ENCODE measurements at places on chromosomes 11 and 22.

- no peak for DNase-seq
Measured at GRCh38 chr11:59429924-59430516, 3.8 kb upstream of the OR5A2 start.

GRCh38 chr11:123249354-123249753, 54.3 kb upstream of the CLMP start:
- no peak for DNase-seq

DNA sequence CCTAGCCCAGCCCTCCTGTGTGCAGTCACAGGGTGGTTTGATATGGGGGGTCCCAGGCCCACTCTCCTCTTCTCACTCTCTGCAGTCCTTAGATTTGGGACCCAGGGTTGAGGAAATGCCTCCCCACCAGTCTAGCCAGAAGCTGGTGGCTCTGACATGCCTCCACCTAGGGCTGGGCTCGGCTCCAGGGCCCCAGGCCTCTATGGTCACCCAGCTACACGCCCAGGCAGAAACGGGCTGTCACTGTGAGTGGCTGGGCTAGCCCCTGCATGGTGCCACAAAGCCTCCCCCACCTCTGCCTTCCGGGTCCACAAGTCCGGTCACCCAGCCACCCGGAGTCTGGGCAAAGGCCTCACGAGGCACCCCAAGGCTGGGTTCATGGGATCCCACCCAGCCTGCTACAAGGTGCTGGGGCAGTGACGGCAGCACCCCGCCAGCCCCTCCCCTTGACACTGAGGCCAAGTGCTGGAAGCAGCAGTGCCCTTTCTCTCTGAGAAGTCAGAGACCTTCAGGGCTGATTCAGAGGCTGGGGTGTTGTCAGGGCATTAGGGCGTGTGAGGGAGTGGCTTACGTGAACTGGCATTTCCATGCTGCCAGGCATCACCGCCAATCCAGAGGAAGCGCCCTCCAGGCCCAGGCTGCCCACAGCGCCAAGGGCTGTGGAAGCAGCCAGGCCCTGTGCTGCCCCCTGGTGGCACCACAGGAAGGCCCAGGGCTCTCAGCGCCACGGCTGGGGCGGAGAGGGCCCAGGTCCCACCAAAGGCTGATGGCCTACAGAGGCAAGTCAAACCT, 638 bp upstream of the PITPNM1 start:
- peak; percentile 76 for DNase-seq

DNA sequence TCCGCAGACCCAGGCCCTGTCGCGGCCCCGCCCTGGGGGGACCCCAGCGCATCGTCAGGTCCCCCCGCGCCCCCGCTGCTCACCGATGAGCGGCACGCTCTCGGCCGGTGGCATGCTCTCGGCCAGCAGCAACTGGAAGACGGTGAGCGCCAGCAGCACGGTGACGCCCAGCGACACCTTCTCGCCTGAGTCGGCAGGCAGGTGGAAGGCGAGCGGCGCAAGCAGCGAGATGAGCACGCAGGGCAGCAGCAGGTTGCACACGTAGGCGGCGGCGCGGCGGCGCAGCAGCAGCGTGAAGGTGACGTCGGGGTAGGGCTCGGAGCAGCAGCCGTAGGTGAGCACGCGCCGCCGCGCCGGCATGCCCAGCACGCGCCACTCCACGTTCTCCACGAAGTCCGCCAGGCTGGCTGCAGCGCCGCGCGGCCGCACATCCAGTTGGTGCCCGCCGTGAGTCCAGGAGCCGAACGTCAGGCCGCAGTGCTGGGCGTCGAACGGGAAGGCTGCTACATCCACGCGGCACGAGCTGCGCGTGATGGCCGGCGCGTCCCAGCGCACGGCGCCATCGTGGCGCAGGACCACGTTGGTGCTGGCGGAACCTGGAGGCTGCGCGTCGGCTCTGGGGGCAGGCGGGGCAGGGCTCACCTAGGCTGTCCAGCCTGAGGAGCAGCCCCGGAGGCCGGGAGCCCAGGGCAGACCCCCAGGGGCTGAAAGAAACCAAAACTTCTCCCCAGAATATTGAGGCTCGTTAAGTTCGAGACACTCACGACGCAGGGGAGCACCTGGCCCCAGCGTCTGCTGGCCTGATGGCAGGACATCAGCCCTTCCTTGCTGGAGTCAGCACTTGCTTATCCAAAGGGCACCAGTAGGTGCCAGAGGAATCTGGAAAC, 3.8 kb downstream of the CHRNA10 start:
- DNase-seq: no peak

DNA sequence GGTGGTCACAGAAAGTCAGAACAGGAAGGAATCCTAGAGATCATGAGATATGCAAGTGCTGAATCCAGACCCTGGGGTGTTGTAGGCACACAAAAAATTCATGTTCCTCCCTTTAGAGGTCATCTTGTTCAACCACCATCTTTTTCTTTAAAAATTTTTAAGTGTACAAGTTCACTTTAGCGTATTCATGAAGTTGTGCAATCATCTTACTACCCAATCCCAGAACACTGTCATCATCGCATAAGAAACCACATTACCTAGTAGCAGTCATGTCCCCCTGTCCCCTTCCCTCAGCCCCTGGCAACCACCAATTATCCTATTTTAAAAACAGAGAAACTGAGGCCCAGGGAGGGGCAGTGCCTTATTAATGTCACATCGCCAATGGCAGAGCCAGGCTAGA, 20.3 kb upstream of the WNT11 start:
- DNase-seq: no peak

DNA sequence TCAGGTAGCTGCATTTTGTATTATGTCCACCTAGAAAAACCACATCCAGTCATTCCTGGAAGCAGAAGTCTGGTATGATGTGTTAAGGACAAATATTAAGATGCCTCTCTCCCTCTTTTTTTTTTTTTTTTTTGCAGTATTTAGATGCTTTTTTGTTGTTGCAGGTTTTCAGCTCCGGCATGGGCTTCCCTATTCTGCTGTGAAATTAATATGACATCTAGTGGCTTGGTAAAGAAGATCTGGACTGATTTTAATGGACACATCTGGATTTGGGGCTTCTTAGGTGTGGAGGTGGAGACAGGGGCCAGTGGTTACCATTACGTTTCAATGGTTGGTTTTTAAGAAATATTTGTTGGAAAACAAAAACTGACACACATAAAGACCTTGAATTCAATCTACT, 47.5 kb upstream of the RASSF10 start:
- no peak for DNase-seq

- no peak for DNase-seq
Measured at GRCh38 chr22:30244066-30244465, 2.5 kb downstream of the LIF start.

DNA sequence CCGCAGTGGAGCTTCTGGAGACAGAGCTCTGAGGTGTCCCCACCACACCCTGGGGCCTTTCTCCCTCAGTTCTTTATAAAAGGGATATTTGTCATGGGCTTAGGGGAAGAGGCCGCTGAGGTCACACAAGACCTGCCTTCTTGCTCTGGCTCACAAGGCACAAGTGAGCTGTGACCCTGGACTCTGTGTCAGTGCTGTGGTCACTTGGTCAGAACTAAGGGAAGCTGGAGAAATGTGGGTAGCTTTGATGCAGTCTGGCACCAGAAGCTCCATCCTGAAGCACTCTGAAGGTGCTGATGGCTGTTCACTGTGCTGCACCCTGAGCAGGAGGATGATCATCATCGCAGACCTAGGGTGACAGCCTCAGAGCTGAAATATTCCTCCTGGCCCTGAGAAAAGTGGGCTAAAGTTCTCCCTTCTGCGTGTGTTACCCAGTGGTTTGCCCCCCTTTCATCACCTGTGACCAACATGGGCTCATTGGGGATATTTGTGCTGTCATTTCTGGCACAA, 28.1 kb upstream of the VPREB1 start:
- DNase-seq: no peak

DNA sequence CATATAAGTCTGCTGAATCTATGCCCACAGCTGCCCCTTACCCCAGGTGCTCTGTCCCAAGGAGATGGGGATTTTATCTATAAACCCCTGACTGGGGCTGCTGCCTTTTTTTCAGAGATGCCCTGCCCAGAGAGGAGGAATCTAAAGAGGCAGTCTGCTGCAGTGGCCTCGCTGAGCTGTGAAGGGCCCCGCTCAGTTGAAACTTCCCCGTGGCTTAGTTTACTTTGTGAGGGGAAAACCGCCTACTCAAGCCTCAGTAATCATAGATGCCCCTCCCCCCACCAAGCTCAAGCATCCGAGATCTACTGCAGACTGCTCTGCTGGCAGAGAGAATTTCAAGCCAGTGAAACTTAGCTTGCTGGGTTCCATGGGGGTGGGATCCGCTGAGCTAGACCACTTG, 7.4 kb upstream of the SCGB1D4 start:
- DNase-seq: no peak

DNA sequence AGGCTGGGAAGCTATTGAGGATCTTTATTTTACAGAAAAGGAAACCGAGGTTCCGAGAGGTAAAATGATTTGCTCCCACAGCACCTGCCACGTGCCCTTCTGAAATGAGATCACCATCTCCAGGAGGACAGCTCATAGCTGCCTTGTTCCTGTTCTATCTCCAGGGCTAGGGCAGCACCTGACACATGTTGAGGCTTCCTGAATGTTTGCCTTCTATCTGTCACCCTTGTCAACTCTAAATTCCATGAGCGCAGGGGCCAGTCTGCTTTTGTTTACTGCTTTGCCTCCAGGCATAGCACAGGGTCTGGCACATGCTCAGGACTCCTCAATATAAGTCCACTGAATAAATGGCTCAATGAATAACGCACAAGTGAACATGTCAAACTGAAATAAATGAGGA, 24.1 kb downstream of the ASCC2 start:
- DNase-seq: no peak

DNA sequence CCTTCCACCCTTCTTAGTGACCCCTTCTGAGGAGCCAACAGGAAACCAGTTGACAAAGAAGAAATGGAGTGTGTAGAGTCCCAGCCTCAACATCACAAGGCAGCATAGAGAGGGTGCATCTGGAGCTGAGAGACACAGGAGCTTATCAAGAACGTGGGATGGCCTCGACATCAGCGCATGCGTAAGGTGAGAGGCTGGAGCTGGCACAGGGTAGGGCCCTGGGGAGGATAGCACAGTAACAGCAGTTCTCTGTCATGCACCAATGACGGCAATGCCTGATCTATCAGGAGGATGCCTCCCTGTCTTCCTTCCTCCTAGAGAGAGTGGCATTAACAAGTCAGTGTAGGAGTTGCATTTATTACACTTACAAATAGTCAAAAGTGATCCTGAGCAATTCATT, 426.1 kb downstream of the NTM start:
- no peak for DNase-seq

DNA sequence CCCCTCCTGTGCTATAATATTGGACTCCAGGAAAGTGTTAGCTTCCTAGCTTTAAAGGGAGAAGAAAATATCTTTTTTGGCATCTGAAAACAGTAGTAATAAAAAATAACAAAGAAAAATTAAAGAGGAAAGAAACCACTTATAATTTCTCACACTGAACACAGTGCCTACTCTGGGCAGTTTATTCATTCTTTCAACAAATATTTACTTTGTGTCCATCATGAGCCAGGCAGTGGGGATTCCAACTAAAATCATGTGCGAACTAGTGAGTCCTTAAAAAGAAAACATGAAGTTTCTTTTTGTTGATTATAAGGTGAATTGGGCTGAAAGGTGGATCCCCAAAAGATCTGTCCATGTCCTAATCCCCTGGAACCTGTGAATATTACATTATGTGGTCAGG, 16.0 kb upstream of the ELF5 start:
- DNase-seq: no peak

DNA sequence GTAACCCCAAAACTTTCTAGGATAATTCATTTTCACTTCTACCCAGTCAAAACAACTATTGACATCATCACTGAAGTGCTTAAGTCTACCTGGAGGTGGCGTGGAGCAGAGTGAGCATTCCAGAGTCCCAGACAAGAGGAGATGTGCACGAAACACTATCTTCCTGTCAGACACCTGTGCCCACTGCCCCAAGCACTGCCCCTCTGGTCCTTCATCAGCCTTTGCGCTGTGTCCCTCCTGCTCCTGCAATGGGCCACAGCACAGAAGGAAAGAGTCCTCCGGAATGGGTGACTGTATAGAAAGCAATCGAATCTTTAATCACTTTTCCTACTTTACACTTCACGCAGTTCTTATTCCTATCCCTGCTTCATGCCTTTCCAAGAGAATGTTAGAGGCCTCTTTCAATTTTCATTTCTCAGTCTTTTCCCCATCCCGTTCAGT, 512 bp upstream of the GRIA4 start:
- DNase-seq: no peak

DNA sequence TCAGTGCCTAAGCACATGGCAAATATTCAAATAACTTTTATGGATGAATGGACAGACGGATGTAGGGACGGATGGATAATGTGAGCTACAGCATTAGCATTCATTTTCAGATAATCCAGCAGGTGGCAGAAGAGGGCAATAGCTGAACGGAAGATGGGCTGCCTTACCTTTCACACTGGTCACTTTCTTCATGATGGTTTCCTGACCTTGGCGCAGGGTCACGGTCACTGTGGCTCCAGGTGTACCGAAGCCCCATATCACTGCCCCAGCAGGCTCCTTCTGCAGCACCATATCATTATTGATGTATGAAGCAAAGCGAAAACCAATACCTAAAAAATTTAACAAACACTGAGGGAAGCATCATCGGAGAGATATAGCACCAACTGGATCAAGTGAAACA, 4.3 kb downstream of the SIAE start:
- no peak for DNase-seq

- DNase-seq: no peak
Measured at GRCh38 chr11:64665411-64665821, 57.6 kb downstream of the NRXN2 start.

DNA sequence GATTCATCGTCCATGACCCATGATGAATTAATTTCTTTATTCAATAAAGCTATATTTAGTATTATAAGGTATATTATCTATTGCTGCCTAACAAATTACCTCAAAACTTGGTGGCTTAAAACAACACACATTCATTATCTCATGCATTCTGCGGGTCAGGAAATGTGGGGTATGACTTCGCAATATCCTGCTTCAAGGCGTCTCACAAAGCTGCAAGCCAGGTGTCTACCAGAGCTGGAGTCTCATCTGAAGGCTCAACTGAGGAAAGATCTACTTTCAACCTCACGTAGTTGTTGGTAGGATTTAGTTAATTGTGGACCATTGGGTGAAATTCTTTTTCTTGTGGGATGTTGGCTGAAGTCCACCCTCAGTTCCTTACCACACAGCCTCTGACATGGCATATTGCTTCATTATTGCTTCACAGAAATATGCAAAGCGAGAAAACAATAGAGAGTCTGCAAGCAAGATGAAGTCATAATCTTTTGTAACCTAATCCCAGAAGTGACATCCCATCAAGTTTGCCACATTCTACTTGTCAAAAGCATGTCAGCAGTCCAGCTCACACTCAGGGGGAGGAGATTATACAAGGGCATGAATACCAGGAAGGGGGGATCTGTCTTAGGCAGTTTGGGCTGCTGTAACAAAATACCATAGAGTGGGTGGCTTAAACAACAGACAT, 45.1 kb downstream of the KREMEN1 start:
- no peak for DNase-seq

DNA sequence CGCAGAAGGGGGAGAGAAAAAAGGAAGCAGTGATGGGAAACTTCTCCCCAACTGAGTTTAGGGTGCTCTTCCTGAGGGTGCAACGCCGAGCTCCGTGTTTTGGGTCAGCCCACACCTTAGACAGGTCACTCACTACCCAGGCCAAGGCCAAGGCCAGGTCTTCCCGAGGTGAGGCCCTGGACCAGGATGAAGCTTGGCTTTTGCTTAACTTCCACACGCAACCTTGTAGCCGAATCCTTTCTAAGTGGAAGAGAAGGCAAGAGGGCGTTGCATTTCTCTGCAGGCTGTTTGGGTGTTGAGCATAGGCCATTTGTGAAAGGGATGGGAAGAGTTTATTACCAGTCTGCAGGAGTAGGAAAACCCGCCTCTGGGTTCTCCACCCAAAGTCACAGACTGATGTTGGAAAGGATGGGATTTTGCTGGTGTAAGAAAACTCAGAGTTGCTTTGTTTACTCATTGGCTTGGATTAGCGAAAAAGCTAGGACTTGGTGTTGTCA, 1.5 kb downstream of the KREMEN1 start:
- DNase-seq: no peak
